ENCODE measurements at places on chromosomes 4 and X. TPM values are rescaled to one million over a fixed set of nuclear protein-coding genes. Genes with fewer than 3 reads are reported as not detected.

DNA sequence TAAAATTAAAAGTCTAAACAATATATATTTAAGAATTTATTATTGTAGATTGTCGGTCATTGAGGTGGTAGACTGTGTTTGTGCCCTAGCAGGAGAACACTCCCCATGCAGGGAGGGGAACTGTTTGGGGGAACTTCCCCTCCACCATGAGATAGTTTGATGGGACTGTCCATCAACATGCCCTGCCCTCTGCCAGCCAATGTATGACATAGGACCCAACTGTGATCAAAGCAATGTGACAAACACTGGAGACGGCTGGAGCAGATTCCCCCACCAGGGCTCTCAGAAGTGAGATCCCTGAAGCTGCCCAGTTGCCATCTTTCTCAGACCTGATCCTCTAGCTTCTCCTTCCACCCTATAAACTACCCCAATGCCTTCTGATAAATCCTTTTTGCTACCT, 44.9 kb downstream of the SH3KBP1 start:
- DNase-seq = no peak

GRCh38 chr4:122658818-122659295, 38.0 kb upstream of the IL21 start:
- DNase-seq = no peak

DNA sequence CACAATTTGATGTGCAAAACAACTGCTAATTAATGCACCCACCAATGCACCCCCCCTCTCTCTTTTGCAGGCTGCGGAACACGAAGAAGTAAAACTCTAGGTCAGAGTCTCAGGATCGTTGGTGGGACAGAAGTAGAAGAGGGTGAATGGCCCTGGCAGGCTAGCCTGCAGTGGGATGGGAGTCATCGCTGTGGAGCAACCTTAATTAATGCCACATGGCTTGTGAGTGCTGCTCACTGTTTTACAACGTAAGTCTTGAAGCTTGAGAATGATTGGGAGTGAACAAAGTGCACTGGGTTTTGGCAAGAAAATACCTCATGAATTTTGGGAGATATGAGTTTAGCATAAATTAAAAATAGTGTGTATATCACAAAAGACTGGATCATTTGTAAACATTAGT, 28.9 kb downstream of the TMPRSS11E start:
- DNase-seq = no peak

- no peak for DNase-seq
Observed at GRCh38 chrX:19791562-19791961, 95.8 kb downstream of the SH3KBP1 start.

GRCh38 chr4:114180481-114180880, 201.0 kb upstream of the ARSJ start:
- DNase-seq = peak; percentile 48

- no peak for DNase-seq
Observed at GRCh38 chr4:169080981-169081380, 70.9 kb upstream of the CBR4 start.

DNA sequence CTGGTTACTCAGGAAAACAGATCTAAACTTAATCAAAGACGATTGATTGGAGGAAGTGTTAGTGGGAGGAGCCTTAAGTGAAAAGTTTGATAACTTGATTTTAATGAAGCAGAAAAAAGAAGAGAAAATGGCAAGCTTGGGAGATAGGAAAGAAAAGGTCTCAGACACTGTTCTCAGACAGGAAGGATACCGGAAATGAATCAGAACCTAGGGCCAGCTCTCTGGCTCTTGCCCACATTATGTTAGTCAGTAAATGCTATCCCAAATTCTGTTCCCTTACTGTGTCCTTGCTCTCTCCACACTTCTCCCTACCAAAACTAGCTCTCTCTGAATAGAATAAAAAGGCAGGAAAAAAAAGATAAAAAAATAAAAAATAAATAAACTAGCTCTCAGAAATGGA, 48.6 kb upstream of the TMEM164 start:
- DNase-seq = no peak

DNA sequence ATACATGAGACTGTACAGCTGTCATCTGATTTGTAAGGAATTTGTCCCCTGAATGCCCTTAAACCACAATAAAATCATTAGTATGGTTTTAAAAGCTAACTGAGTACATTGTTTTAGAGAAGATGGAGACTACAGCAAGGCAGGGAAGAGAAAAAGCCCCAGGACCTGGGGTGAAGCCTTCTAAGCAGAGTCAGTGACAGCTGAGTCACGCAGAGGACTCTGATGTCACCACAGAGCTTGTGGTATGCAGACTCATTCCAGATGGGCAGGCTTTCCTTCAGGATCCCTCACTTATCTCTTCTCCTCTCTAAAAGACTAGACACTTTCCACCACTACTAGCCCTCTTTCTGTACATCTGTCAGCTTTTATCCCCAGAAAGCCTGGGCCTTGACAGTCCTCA, 97.1 kb upstream of the ATOH1 start:
- no peak for DNase-seq

DNA sequence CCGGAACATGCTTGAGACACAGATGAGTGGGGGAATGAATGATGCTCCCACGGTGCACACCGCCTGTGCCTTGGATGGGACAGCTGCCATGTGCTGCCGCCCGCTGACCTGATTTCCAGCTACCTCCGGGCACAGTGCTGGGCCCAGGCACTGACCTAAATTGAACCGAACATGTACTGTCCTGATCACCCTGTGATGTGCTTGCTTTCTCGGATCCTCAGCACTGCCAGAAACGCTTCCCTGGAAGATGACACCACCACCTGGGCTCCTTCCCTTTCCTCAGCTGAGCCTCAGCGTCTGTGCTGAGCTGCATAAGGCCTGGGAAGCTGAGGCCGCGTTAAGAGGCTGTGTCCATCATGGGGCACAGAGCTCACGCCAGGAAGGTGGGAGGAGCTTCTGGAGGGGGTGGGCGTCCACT, 39.3 kb upstream of the MXD4 start:
- no peak for DNase-seq

DNA sequence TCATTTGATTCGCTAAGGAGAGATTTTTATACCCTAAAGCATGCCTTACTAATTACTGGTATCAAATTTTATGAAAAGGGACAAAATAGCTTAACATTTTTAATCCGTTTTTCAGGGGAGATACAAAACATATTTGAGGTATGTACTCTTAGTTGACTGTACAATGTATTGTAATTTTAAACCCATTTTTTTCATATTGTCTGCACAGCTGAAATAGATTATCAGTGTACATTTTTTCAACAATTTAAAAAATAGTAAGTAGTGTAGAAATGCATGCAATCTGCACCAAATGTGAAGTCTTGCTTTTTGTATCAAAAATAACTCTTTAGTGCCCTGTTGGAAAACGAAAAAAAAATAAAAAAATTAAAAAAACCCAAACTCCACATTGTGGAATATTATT, 82.2 kb downstream of the TENM3 start:
- DNase-seq = no peak

DNA sequence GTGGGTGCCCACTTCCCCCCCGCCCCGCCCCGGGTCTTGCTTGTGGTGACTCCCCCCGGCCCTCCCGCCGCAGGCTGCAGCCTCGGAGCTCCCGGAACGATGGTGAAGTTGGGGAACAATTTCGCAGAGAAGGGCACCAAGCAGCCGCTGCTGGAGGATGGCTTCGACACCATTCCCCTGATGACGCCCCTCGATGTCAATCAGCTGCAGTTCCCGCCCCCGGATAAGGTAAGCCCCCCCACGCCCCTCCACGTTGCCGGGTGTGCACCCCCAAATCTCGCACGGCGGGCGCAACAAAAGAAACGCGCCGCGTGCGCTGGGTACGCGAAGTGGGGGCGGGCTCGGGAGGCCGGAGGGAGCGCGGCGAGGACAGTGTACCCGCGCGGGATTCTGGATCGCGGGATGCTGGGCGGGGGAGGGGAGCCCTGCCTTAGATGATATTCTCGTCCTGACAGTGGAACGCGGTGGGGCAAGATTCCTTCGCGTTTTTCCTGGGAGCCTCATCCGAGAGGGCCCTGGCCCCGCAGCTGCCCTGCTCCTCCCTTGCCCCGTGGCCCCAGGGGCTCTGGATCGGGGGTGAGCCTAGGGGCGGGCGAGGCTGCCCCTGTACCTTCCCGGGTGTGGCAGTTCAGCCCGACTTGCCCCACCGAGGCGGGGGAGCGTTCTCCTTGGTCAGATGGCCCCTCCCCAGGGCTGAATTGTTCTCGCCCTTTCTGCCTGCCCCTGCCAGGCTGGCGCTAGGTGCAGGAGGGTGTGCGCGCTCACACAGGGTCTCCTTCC, 819 bp downstream of the NSG1 start:
- DNase-seq = no peak

DNA sequence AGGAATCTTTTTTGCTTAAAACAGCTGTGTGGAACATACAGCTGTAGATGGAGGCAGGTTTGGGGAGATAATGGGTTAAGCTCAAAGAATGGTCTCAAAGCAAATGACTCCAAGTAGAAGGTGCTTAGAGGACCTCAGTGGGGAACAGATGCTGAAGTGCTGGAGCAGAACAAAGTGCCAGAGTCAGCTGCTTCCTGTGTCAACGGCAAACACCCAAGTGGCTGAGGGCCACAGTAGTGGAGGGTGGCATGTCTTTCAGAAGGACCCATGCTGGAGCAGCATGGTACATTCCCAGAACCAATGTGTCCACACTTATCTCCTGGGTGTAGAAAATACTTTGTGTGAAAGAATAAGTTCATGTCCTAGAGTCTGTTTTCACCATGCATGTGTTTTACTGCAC, 197.5 kb downstream of the CCNG2 start:
- DNase-seq = no peak

DNA sequence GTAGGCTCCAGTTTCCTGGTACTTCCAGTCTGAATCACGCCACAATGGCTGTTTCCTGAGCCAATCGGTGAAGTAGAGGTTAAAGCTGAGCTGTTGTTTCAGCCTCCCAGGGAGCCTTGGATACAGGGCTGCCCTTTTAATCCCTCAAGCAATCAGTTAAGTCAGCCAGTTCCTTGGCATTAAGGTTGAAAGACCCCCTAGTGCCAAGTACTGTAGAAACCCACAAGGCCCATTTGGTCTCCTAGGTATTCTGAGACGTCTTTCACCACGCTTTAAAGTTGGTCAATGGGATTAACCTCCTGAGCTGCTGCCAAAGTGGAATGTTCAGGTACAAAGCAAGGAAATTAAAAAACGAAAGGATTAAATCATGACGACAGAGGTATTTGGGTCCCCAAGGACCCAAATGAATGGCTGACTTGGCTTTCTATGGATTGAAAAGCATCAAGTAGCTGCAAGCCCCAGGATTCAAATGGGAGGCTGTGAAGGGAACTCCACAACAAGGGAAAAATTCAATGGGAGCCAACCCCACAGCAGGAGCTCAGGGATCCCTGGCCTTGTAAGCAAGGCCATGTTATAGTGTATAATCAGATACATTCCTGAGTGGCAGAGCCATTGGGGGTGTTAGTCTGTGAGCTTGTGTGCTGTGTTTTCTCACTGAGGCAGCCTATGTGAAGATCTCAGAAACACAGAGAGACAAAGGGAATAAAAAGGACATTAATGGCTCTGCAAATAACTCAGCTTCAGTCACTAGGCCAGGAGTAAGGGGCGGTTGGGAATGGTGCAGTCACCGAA, 86.0 kb downstream of the ATG4A start:
- DNase-seq = no peak

GRCh38 chr4:183843248-183843671, 61.8 kb upstream of the STOX2 start:
- DNase-seq = no peak

DNA sequence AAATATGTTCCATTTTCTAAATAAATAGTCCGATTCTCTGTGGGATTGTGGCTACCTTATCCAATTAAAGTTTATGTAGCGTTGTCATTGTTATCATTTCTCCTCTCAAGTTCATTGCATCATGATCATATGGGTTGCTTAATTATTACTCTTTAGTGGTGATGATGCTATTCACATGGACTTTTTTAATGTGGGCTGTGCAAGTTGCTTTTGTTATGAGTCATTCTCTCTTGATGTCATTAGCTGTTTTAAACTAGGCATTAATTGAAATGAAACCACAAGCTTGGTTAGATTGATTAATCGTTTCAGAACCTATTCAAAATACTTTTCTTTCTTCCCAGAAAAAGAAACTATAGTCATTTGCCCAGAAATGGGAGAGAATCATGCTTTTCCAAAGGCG, 38.2 kb downstream of the NHS start:
- DNase-seq = peak; percentile 78

DNA sequence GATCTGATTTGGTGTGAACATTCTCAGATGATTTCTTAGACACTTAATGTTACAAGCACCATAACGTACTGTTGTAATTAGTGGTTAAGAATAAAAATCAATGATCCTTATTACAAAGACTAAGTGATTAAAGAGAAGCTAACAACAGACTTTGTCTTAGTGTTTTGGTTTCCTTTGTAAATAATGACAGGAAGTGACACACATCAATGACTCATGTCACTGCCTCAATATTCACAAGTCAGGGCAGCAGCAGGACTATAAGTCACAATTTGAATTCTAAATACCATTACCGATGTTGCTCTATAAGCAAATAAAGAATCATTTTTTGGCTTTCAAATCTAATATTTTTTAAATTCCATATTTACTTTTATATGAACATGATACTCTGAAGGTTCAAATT, 115.8 kb upstream of the FAT4 start:
- no peak for DNase-seq

DNA sequence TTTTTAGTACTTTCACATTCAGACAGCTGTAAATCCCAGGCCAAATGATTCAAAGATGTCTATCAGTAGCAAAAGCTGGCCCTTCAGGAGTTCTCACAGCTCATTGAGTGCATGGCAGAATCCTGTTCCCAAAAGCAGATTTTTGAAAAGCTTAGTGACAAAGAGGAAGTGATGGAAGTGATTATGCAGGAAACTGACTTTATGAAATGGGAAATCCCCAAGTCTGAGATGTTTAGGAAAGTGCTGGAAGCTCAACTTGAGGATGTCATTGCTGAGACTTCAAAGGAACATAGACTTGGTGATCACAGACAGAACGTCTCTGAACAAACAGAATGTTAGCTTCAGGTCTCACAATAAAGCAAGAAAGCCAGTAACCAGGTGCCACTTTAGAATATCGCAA, 51.0 kb upstream of the CFAP47 start:
- no peak for DNase-seq

DNA sequence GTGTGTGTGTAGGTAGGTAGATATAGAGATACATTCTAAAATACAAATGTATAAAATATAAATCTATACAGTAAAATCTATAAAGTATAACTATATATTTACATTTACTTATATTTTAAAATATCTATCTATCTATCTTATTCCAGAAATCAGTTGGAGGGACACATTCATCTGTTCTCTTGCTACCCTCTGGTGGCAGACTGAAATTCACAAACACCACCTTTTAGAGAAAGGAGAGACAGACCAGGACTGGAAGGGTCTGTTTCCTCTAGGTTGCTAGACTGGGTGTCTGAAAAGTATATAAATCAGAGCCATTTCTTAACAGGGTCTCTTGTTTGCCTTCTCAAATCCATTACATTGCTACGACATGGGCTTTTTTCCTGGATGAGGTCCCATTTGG, 343.0 kb downstream of the OPHN1 start:
- no peak for DNase-seq

Gene VCX2
- total RNA-seq = not detected

Gene KDR
- total RNA-seq = 1.3 TPM

Gene ITM2A
- total RNA-seq = not detected

Gene GABRG1
- total RNA-seq = not detected

Gene SSX4
- not detected for total RNA-seq

Gene CTAG1A
- not detected for total RNA-seq

Gene PPP1R2C
- total RNA-seq = not detected

Gene USP17L20
- total RNA-seq = not detected

Gene AADAT
- total RNA-seq = 12.5 TPM

Gene CLNK
- not detected for total RNA-seq

Gene ARHGAP4
- 12.7 TPM for total RNA-seq

Gene HTN3
- total RNA-seq = not detected

Data from kidney epithelial cell (primary cell).